Frontal cortex (tissue), 4 donors: ENCODE measurements at places on chromosomes 5 and 9. TPM values are rescaled to one million over a fixed set of nuclear protein-coding genes. Genes with fewer than 3 reads are reported as not detected.

Gene TMED9
- total RNA-seq: 28.1 TPM

Gene RNF130
- 56.7 TPM for total RNA-seq

Gene SHISAL2B
- not detected for total RNA-seq

Gene FABP6
- total RNA-seq: 4.5 TPM

Gene SETX
- total RNA-seq: 93.8 TPM

Gene PPP1R26
- total RNA-seq: 35.5 TPM

Gene FAM81B
- total RNA-seq: not detected

Gene KCNV2
- not detected for total RNA-seq

Gene WDR38
- not detected for total RNA-seq

Gene CDC20B
- not detected for total RNA-seq

Gene SOWAHA
- 4.5 TPM for total RNA-seq

Gene KIAA0825
- total RNA-seq: 41.2 TPM

Gene F2R
- total RNA-seq: 22.8 TPM

Gene GPR150
- total RNA-seq: not detected

Gene PCDHGC3
- total RNA-seq: 20.8 TPM

Gene PHYHD1
- total RNA-seq: 1.2 TPM

Gene SEMA5A
- total RNA-seq: 9.0 TPM
